ENCODE measurements at places on chromosomes 2 and 18.

- no peak for DNase-seq
These were observed 1548.1 kb upstream of the ZEB2 start for GRCh38 chr2:146068051-146068450.

DNA sequence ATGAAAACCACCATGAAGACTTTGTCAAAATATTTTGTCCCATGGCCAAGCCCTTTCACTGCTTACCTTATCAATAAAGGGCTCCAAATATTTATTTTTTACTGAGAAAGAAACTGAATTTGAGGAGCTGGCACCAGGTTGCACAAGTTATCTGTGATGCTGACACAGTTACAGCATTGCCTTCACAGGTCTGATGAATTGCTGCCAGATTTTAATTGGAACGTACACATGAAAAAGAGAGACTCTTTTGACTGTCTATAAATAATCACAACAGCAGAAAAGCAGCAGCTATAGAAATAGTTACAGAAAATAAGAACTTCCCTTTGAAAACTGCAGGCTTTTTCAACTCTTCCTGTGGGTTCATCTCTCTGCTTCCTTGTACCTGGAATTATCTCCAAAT is 23.9 kb downstream of the TMEM200C start:
- no peak for DNase-seq

DNA sequence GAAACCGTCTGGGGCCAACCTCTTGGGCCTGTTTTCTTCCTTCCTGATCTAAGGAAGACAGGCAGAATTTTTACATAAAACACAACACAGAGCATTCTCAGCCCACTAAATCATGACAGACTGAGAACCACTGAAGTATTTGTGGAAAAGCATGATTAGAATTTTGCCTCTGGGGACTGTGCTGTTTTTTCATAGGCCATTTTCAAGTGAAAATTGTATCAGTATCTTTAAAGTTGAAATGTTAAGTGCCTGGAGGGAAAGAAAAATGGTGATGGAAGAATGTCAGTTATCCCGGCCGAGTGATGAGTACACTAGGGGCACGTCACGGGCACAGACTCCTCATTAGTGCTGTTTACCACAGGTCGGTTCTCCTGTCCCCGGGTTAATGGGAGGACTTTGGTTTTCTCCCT is 36.9 kb downstream of the EHD3 start:
- no peak for DNase-seq

- DNase-seq = no peak
These were observed 552.4 kb upstream of the TNP1 start for GRCh38 chr2:217412277-217412676.

GRCh38 chr2:126827371-126827770 is 71.3 kb upstream of the TEX51 start:
- DNase-seq = no peak

GRCh38 chr18:68507781-68508180 is 207.1 kb downstream of the TMX3 start:
- no peak for DNase-seq

GRCh38 chr2:241519669-241520068 is 11.3 kb upstream of the STK25 start:
- DNase-seq = no peak

DNA sequence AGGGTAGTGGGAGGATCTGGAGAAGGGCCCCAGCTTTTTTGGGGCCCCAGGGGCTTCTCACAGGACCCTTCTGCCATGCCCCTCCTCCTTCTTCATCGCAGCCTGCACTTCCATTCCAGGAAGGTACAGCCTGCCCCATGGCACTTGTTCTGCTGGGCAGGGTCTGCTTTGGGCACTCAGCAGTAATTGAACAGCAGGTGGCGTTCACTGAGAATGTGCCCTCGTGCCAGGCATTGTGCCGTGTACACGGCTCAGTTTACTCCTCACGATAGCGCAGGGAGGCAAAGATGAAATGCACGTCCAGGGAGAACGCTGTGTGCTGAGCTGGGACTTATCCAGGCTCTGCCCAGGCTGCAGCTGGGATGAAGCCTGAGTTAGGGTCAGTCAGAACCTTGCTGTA is 54.8 kb upstream of the ASB18 start:
- DNase-seq = no peak

- no peak for DNase-seq
These were observed 61.2 kb downstream of the ATOH8 start for GRCh38 chr2:85814802-85815550.

- DNase-seq = no peak
These were observed 71.5 kb downstream of the THADA start for GRCh38 chr2:43524177-43524965.

GRCh38 chr18:34600158-34600557 is 109.9 kb upstream of the DTNA start:
- DNase-seq = no peak

GRCh38 chr2:200961674-200962073 is 1.8 kb downstream of the ORC2 start:
- no peak for DNase-seq

- no peak for DNase-seq
These were observed 133.4 kb downstream of the ZNF407 start for GRCh38 chr18:74731097-74731496.

- no peak for DNase-seq
These were observed 43.5 kb downstream of the SLC14A2 start for GRCh38 chr18:45658756-45659155.

DNA sequence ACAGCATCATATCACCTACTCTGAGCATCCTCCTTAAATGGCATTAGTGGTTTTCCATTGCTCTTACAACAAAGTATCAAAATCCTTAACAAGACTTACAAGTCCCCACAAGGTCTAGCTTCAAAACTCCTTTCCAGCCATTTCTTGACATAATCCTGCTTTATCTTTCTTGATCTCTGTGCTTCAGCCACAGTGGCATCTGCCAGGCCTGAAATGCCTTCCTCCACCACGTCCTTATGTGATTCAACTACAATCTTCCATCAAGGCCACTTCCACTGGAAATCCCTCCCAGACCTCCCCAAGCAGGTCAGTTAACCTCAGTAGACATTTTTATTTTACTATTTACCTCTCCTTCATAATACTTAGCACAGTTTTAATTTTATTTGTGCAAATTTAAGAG is 83.8 kb upstream of the CCDC150 start:
- no peak for DNase-seq

GRCh38 chr18:3055816-3056215 is 42.9 kb upstream of the LPIN2 start:
- no peak for DNase-seq

GRCh38 chr2:3001615-3002560 is 375.7 kb downstream of the EIPR1 start:
- no peak for DNase-seq

- DNase-seq = no peak
These were observed 132.1 kb upstream of the EPC2 start for GRCh38 chr2:148512501-148512900.

- no peak for DNase-seq
These were observed 3.0 kb downstream of the INHBB start for GRCh38 chr2:120348737-120349439.

GRCh38 chr2:85269959-85270358 is 57.8 kb downstream of the TGOLN2 start:
- DNase-seq = no peak

DNA sequence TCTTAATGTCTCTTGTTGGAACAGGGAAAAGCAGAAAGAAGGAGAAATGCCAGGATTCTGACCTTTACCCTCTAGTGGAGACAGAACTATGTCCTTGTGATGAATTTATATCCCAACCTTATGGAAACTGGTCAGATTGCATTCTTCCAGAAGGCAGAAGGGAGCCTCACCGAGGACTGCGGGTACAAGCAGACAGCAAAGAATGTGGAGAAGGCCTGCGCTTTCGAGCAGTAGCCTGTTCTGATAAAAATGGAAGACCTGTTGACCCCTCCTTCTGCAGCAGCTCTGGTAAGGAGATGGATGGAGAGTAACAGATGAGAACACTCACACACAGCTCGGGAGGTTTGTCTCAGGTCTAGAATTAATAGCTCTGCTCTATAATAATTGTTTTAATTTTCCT is 552.7 kb upstream of the HNMT start:
- DNase-seq = no peak

GRCh38 chr2:56449002-56449431 is 265.2 kb downstream of the CCDC85A start:
- no peak for DNase-seq

GRCh38 chr2:128377071-128377910 is 58.6 kb upstream of the HS6ST1 start:
- no peak for DNase-seq
